ENCODE measurements at places on chromosomes 16 and 17.

- DNase-seq, result no peak
Observed at GRCh38 chr16:85354686-85355514, 242.6 kb upstream of the CIBAR2 start.

GRCh38 chr17:50423553-50424159 lies 2.4 kb upstream of the ACSF2 start:
- peak; percentile 29 for DNase-seq

GRCh38 chr17:14058051-14058450 lies 11.3 kb upstream of the COX10 start:
- no peak for DNase-seq

DNA sequence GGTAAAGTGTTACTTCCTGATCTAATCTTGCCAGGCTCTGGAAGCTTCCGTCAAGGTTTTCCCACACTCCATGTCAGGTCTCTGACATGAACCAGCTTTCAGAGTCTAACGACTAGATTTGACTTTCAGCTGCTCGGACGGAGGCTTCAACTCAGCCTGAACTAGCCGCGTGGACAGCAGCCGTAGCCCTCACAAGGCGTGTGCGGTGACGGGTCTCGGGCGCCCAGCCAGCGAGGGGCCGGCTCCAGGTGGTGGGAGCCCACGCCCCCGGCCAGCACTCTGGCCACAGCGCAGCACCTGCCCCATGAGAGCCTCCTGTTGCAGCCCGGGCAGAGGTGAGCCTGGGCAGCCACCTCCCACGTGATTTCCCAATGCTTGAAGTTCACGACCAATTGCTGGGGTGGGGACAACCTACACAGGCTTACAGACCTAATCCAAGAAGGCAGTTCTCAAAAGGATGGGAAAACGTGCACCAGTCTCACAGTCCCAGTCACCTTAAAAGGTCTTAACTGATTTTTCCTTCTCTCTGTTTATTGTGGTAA lies 45.5 kb downstream of the TBC1D16 start:
- no peak for DNase-seq

- no peak for DNase-seq
Observed at GRCh38 chr16:2751577-2752034, 832 bp upstream of the SRRM2 start.

DNA sequence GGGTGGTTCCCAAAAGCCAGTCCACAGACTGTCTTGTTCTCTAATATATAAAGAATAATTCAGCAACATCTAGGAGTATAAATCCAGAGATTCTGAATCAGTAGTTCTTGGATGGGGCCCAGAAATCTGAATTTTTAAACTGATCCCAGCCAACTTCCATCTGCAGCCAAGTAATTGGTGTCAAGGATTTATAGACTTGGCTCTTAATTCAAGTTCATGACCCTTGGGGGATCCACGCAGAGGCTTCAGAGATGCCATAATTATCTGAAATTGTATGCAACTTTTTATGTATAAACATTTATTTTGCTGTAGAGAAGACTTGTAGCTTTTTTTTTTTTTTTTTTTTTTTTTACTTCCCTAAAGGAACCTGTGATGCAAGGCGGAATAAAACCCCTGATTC lies 60.6 kb downstream of the HLF start:
- no peak for DNase-seq

DNA sequence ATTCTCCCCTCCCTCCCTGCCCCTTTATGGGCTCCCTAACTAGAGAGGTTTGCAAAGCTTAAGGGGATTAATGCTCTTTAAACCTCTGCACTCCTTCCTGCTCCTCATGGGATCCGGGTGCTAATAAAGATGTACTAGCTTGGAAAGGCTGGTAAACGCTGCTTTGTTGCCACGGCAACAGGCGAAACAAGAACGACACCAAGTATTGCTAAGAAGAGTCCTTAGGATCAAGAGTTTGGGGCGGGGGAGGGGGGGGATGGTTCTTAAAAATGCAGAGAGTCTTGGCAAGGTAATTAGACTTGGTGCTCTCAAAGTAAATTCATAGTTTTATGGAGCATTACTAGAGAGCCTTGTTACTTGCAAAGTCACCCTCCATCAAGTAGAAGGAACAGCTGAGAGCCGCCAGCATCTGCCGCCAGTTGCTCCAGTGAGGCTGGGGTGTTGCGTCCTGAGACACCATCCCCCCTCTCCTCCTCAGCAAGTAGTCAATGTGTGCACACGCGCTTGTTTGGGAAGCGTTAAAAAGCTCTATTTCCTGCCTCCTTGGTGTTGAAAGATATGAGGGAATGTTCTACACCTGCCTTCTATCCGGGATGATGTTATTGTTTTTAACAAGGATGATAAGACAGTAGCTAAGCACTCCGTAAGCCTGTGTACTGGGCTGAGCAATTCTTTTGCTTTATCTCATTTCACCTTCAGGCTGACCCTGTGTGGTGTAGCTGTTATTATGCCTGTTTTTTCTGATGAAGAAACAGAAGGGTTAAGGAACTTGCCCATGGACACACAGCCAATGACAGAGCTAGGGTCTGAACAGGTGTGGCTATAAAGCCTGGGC lies 190.9 kb downstream of the CCDC182 start:
- DNase-seq, result peak; percentile 92

GRCh38 chr16:57096793-57097192 lies 4.4 kb downstream of the CPNE2 start:
- DNase-seq, result no peak

DNA sequence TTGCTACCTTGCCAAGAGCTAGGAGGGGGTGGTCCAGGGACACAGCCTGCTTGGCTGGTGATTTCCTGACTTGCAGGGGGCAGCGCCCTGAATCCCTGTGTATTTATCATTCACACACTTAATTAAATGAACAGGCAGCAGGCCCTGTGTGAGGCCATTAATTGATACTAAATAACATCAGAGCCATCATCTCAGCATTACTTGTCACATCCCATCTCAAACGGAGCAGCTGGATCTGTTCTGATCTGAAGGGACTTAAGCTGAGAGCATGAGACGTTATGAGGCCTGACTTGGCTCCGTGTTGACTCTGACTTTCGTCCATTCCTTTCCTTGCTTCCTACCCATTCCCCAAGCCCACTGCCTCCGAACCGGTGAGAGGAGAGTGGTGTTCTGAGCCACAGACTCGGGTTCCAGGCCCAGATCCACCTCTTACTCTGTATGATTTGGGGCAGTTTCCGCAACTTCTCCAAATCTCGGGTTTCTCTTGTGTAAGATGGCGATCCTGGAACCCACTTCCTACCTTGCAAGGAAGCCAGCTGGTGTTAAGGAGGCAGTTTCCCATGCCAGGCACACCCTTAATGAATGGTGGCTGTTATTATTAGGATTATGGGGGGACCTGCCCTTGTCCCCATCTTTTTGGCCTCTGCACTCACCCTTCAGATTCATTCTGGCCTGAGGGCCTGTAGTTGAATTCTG lies 33.8 kb downstream of the CACNA1G start:
- peak; percentile 73 for DNase-seq

DNA sequence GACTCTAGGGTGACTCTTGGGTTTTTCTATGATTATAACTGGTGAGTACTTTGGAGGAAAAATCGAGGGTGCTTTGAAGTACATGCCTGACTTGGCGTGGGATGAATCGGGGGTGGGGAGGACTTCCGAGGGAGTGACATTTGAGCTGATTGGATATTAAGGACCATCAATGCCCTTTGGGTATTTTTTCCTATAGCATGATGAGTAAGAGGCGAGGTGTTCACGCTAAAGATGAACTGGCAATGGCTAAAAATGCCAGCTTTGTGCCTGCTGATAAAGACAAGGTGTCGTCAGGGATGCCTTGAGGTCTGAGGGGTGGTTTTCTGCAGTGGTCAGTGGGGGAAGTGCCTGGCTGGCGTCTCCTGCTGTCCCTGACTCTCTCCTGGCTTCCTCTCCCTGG lies 25.3 kb downstream of the USP43 start:
- no peak for DNase-seq

DNA sequence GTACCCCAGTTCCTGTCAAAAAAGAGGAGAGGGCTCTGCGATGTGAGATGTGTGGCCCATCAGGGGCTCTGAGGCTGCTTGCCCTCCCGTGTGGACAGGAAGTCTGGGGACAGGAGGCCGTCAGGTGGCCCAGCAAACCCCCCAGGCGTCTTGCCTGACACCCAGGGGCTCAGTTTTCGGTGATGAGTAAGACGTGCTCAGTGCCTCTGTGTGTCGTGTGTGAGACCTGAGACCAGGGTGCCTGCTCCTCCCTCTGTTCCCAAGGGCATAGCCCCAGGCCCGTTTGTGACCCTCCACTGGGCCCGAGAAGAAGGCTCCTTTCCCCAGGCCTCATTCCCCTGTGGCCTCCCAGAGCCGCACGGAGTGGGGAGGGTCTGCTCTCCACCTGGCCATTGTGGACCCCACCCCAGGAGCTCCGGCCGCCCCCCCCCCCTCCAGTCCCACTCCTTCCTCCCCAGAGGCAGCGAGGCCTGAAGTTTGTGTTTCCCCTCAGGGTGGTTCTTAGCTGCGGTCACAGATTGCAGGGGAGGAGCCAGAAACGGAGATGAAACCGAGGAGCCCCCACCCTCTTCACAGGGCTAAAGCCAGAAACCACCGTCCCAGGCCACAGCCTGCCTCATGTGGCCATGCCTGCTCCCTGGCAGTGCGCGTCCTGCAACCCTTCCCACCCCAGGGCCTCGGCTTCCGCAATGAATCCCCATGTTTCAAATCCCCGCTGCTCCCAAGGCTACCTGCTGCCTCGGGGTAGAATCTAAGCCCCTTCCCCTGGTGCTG lies 4.9 kb upstream of the ACTG1 start:
- no peak for DNase-seq

GRCh38 chr16:56776562-56776961 lies 46.6 kb downstream of the NUP93 start:
- peak; percentile 39 for DNase-seq

DNA sequence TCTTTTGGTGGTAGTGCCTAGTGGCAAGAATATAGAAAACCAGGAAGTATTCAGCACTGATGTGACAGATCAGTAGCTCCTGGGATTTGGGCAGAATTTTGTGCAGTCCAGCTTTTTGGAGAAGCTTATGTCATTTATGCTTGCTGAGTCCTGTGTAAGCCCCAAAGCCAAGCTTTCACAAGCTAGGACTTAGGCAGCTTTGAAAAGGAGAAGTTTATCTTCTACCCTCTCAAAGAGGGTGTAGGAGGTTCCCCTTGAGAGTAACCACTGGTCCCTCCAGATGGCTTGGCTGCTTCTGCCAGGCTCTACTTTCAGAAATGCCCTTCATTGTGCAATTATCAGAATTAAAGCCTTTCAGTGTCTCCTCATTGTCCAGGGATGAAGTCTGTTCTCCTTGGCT lies 78.8 kb downstream of the CES1 start:
- DNase-seq, result no peak

- DNase-seq, result no peak
Observed at GRCh38 chr17:38919316-38920078, 5.9 kb upstream of the LASP1NB start.

DNA sequence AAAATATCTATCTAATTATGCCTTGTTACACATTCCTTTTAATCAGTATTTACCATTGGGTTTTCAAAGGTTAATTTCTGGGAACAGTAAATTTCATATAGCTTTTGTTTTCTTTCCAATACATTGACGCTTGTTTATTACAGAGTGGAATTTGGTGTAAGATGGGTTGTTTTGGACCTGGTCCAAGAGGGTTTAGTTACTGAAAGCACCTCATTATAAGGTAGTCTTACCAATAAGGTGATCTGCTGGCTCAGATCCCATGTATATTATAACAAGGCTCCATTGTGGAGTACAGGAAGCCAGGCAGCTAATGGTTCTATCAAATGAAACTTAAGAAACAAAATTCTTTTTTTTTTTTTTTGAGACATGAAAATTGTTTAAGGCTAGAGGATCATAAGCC lies 87.3 kb upstream of the NACA2 start:
- no peak for DNase-seq

GRCh38 chr16:86211800-86212199 lies 298.5 kb upstream of the FOXF1 start:
- DNase-seq, result no peak

DNA sequence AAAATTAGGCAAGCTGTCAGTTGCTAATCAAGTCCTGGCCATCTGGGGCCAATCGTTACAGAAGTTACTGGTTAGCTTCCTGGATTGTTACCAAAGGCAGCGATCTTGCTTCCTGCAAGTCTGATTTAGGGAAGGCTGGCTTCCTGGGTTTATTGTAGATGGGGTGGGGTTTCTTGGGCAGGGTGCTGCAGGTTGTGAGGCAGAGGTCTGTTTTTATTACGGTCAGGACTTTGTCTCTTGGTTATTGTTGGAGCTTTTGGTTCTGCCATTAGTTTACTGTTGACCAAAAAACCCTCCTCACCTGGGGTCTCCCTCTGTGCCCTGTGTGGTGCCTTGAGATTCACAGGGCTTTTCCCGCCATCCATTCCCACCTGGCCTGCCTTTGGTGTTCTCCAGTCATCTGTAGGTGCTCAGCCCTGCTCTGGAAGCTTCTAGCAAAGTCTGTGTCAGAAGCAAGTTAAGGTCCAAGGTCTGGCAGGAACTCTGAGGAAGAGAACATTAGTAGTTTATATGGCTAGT lies 36.9 kb downstream of the SLC47A1 start:
- no peak for DNase-seq

- peak; percentile 33 for DNase-seq
Observed at GRCh38 chr16:6165330-6165979, 1067.9 kb upstream of the EEF2KMT start.

- no peak for DNase-seq
Observed at GRCh38 chr16:75841517-75841916, 115.2 kb upstream of the CPHXL start.

GRCh38 chr17:43614561-43614960 lies 47.2 kb downstream of the MEOX1 start:
- DNase-seq, result no peak

DNA sequence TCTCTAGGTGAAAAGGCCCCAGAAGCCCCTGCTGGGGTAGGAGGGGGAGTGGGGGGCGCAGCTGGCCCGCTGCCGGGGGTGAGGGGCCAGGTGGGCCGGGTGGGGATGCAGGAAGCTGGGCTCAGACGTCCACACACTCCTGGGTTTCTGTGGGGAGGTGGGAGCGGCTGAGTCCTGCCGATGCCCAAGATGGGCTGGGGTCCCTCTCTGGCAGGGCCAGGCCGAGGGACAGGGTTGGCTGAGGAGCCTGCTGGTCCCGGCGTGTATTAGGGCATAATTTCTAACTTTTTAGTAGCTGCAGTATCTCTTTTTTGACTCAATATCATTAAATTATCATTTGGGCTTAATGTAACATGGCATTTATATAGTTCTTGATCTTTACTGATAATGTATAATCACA lies 121.4 kb upstream of the CORO6 start:
- DNase-seq, result no peak

- no peak for DNase-seq
Observed at GRCh38 chr17:14750866-14751265, 450.0 kb downstream of the HS3ST3B1 start.
